Mesendoderm (in vitro differentiated cells): ENCODE measurements at places on chromosomes 3 and 15.

GRCh38 chr3:111112913-111113312, 41.3 kb downstream of the NECTIN3 start:
- peak; percentile 19 for DNase-seq

DNA sequence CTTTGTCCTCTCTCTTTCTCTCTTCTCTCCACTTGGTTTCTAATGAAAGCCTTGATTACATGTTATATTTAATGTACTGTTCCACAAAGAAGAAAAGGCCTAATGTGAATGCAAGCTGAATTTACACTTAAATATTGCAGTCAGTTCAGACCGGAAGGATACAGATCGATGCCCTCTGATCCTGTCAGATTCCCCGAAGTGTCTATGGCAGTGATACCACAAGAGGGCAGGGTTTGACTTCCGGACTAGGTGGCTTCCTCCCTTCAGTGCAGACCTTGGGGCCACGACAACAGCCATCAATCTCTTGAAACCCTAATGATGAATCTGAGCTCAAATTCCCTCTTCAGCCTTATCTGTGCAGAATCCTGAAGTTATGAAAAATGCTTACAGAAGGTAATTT, 29.5 kb downstream of the AGTR1 start:
- DNase-seq, result peak; percentile 76

DNA sequence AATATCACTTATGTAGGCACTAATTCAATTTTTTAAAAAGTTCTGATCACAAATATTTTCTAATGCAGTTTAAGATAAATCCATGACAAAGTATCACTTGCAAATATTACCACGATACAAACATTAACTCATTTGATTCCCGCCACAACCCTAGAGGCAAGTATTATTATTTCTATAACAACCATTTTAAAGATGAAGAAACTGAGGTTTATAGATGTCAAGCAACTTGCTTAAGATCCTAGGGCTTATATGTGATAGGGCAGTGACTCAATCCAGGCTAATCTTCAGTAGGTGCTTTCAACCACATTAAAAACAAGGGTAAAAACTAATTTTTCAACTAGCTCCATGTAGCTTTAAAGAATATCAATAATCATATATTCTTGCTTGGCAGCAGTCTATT, 1.7 kb downstream of the DYNC1LI1 start:
- DNase-seq, result no peak

DNA sequence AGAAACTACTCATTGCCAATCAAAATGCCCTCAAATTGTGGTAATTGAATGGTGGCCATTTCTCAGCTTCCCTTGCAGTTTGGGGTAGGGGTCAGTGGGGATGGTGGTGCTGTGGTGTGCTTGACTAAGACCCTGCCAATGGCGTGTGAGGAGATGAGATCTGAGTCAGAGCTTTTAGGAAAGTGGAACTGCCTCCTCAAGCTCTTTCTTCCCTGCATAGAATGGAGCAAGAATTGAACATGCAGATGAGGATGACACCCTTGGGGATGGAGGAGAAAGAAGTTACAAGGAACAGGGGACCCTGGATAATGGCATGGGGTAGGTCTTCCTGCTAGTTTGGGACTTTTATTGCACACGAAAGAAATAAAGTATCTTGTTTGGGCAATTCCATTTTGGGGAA, 188.0 kb downstream of the PEX5L start:
- DNase-seq, result no peak

DNA sequence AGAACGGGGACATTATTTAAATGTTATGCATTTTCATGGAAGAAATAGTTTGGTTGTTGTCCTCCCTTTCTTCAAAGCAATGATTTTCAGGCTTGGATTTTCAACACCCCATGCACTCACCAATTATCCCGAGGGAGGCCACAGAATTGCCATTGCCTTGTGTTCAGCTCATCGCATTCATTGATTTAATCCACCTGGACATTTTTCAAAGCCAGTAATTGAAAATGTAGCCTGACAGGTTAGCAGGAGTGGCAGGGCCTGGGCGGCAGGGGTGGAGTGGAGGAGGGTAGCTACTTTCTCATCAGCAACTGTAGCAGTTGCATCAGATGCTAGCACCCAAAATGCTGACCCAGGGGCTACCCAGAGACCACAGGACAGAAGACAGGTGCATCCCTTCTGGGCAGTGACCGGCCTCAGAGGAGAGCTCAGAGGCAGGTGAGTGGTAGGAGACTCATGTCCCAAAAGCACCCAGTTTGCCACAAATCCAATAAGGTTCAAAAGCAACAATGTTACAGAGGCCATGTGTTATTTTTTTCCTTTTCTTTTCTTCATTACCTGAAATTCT, 242.4 kb downstream of the CD47 start:
- DNase-seq, result no peak

GRCh38 chr3:128577711-128578110, 72.9 kb downstream of the RPN1 start:
- peak; percentile 83 for DNase-seq

DNA sequence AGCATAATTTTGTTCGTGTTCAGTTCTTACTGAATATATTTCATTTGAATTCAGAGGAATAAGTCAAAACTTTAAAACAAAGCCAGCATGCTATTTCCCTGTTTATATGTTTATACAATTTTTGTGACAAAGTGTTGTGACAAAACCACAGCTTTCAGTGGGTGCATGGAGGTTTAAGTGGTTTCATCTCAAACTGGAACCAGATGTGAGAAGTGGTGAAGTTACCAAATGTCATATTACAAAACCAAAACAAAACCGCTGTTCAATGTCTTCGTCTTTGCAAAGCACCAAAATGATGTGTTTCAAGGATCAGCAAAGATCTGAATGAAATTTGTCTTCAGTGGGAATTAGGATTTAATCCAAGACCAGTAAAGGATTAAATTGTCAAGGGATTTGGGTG, 59.3 kb upstream of the OSTN start:
- DNase-seq, result no peak

DNA sequence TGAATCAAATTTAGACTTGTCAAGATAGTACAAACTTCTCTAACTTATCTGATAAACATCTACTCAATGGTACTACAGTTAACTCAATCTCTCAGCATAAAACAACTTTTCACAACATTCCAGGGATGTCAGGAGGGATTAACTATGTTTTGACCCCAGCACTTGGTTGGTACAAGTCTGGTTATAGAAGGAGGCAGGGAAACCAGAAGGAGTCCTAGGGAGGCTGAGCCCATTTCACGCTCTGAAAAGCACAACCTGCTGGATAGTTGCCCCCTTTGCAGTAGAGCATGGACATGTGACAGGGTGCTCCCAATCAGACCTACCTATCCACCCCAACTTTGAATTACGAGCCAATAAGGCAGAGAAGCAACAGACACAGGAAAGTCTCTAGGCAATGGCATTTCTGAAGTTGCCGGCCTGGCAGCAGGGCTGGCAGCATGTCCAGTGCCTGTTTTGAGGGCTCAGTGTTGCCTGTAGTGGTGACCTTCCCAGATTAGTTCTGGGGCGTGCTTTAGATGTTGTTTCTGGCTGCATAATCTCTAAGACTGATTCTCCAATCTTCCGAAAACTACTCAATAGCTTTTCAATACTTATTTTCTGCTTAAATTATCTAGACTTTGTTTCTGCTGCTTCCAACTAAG, 8.2 kb downstream of the ANKUB1 start:
- peak; percentile 10 for DNase-seq

- peak; percentile 45 for DNase-seq
These were observed 11.6 kb downstream of the MYL3 start for GRCh38 chr3:46851364-46852333.

GRCh38 chr15:101143321-101143720, 108.5 kb downstream of the CHSY1 start:
- DNase-seq, result no peak

- DNase-seq, result no peak
These were observed 9.0 kb upstream of the NCBP2 start for GRCh38 chr3:196951371-196951770.

DNA sequence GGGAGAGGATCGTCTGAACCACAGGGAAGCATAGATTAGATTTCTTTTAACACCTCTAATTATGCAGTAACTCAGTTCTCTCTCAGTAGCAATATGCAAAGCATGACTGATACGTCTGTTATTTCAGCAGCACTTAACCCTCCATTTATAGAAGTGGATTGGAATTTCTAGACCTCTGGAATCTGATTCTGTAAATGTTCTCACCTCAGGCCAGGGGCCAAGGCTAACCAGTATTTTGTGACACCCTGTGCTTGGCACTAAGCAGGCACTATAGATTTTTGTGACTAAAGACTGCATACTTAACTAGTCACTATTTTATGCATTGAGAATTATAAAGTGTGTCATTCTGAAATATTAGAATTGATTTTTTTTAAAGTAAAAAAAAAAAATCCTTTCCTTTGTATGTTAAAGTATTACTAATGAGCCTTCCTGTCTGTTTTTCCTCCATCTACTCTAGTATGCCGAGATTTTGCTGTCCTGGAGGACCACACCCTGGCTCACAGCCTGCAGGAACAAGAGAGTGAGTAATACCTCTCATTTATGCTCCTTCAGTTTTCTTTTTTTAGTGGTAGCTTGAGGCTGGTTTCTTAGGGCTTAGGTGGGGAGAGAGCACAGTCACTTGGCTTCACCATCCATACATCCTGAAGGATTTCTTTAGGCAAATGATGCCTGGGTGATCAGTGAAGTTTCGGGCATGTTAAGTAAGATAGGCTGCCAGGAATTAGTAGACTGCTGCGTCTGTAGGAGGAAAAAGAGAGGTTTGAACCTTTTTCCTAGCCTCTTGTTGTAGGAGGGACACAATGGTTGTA, 26.5 kb upstream of the UTS2B start:
- DNase-seq, result peak; percentile 93

- no peak for DNase-seq
These were observed 71.3 kb downstream of the RASA2 start for GRCh38 chr3:141557961-141558706.

- DNase-seq, result peak; percentile 96
These were observed 451.1 kb upstream of the KCNMB2 start for GRCh38 chr3:178084938-178085816.

- no peak for DNase-seq
These were observed 362.1 kb downstream of the MAGI1 start for GRCh38 chr3:65676580-65676979.

- DNase-seq, result no peak
These were observed 422.7 kb downstream of the PLCL2 start for GRCh38 chr3:17307482-17307881.

DNA sequence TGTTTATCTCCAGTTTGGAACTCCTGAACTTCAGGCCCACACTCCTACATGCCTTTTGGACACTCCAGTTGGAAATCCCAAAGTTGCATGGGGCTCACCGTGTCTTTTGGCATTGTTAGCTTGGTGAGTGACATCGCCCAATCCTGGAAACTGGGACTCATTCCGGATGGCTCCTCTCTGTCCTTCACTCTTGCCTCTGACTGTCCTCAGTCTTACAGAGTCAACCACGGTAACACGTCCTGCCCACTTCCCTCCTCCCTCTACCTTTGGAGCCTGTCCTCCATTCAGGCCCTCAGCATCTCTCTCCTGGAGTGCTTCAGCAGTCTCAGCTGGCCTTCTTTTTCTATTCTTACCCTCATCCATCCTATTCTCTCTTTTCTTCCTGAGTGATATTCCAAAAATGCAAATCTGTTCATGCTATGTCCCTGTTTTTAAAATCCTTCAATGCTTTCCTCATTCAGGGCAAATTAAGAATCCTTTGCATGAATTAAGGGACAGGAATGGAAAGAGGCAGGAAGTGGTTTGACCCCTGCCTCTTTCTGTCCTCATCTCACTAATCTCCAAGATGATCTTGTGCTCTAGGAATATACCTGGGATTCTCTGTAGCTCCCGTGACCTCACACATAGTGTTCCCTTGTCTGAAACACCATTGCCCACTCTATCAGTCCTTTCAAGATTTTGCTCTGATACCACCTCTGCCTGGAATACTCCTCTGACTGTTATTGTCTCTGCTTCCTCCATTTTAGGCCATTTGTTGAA, 42.5 kb downstream of the LPP start:
- DNase-seq, result no peak

DNA sequence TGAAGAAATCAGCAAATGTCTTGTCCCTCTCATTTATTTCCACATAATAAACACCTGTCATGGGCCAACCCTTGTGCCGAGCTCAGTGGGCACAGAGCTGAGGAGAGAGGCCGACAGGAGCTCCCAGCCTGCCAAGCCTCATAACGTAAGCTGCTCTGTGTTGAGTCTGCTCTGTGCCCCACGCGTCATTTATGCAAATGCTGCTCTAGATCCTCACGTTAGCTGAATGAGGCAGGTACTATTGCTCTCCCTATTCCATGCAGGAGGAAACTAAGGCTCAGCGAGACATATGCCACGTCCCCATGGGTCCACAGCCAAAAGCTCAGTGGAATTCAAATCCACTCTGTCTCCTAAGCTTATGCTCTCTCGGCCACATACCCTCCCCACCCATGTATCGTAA, 41.5 kb downstream of the EFCAB12 start:
- DNase-seq, result no peak

GRCh38 chr3:15796771-15797641, 773 bp downstream of the ANKRD28 start:
- DNase-seq, result peak; percentile 60

- no peak for DNase-seq
These were observed 2.7 kb downstream of the TATDN2 start for GRCh38 chr3:10251006-10251405.

DNA sequence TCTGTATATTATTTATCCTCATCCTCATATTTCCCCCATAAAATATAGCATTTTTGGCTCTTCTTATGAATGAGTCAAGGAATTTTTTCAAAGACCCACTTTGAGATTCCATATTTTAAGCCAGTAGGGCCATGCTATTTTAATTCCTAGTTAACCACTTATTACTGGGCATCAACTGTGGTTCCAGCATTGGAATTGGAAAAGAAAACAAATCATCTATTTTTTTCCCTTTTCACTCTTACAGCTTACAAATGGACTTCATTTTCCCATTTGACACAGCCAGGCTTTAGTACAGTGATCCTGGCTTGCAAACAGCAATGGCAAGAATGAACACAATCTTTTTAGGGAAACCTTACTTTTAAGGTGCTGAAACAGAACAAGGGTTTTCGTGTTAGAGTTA, 19.4 kb upstream of the PLCL2 start:
- no peak for DNase-seq

- DNase-seq, result no peak
These were observed 96.0 kb downstream of the RPLP1 start for GRCh38 chr15:69548395-69549180.

GRCh38 chr3:113034011-113034410, 43.2 kb downstream of the GTPBP8 start:
- DNase-seq, result no peak

DNA sequence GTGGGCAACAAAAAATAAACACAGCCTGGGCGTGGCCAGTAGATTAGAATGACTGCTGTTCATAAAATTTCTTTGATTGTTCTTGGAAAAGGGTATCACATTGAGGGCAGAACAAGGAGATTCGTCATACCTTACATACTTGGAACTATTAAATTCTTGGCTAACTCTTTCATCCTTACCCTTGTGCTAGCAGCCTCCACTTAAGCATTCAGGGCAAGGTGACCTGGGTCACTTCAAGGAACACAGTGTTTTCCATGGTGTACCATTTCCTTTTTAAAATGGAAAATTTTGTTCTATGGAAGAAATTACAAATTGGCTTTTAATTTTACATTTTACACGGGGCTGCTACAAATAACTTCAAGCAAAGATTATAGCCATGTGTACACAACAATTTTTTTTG, 60.8 kb downstream of the MINDY4B start:
- DNase-seq, result no peak

- DNase-seq, result peak; percentile 66
These were observed 14.9 kb downstream of the LIPH start for GRCh38 chr3:185537369-185537970.

- DNase-seq, result no peak
These were observed 284.4 kb upstream of the IGF1R start for GRCh38 chr15:98363955-98364354.
